ENCODE measurements at places on chromosomes 4 and X.

DNA sequence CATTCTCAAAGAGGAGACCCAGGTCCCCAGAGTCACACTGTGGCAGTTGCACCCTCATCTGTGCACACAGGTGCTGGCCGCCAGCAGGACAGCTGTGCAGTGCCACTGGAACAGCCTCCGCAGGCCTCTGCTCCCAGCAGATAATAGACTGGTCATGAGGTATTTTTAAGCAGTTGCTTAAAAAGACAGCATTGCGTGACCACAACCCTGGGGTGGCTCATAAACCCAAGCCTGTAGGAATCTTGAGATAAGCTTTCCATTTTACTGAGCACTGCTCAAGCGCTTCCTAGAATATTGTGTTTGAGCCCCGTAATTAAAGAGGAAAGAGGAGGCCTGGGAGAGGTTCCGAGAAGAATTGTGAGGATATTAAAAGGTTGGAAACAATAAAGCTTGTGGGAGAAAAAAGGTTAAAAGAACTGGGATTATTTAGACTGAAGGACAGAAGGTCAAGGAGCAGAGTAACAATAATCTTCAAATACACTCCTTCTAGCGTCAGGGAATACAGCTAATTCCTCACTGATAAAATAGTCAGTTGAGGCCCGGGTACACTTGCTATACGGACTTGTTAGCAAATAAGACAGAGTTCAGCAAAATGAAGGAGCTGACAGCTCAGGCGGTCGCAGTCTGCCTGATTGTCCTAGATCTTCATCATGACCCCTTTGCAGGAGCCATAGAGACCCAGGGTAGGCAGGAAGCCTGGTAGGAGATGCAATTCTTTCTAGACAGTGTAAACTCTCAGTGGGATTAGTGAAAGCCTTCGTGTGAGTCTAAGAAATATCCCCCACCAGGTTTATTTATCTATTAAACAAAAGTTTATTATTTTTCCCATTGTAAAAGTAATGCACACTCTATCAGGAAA is 86.2 kb upstream of the KIT start:
- no peak for DNase-seq

DNA sequence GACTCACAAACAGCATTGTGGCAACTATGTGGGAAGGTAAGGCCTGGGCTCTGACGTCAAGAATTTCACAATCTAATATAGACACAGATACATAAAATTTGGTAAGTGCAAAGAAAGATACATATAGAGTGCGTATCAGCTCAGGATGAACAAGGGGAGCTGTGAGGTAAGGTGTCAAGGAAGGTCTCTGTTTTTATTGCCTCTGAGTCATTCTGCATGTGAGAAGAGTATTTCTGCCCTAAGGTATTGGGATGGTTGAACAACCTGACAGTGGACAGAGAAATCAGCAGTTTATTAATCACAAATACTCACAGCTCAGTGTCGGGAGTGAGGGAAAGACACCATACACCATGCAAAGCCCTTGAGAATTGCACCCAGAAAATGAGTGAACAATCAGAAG is 89.8 kb downstream of the COMMD8 start:
- DNase-seq: no peak

- no peak for DNase-seq
These were observed 804.8 kb downstream of the ADGRL3 start for GRCh38 chr4:62004881-62005280.

- no peak for DNase-seq
These were observed 141.8 kb upstream of the MSX1 start for GRCh38 chr4:4717692-4718091.

DNA sequence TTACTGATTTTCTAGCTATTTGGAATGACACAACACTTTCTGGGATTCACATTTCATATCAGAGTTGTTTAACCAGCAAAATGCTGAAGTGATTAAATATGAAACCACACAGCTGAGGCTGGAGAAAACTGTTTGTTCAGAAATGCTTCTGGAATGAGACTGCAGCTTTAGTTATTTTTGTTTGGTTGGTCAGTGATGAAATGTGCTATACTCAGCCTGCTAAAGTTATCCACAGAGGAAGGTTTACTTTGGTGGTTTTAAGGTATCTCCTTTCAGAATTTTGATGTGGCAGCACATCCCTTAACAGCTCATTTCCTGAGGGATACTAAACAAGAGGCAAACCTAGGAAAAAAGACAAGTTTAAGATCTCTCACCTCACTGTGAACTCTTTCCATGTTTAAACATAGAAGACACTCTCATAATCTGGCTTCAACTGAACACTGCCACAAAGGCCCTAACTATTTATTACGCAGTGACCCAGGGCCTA is 106.6 kb upstream of the PDE5A start:
- no peak for DNase-seq

- DNase-seq: no peak
These were observed 659.8 kb downstream of the RAPGEF2 start for GRCh38 chr4:159762672-159763071.

DNA sequence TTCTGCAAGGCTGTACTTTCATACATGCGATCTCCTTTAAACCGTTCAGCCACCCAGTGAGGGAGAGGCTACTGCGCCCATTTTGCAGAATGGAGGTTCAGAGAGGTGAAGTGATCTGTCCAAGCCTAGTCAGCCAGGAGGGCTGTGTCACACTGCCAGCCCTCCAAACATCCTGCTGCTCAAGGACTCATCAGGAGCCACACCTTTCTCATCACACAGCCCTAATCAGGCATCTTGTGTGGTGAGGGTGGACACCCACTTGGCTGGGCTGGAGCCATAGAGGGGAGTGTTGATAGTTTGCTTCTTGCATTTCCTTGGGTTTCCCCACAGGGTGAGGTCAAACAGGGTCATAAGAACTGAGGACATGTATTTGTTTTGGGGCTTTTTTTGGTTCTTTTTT is 5.4 kb upstream of the CXCR3 start:
- DNase-seq: no peak

DNA sequence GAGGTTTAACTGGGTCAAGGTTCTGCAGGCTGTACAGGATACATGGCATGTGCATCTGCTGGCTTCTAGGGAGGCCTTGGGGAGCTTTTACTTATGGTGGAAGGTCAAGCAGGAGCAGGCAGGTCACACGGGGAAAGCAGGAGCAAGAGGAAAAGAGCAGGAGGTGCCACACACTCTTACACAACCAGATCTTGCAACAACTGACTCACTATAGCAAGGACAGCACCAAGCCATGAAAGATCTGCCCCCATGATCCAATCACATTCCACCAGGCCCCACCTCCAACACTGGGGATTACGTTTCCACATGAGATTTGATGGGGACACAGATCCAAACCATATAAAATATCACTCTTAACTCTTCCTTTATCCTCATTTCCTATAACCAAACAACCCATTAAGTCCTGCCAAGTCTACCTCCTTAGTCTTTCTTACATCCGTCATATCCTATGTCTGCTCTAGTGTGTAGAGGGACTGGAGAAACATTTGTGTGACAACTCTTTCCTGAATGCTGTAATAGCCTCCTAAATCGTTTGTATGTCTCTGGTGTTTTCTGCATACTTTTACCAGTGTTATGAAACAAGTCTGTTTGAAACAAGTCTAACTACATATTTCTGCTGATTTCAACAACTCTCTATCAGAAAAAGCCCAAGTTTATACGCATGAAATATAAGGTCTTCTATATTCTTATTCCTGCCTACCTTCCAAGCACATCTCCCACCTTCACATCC is 8.3 kb upstream of the RAP2C start:
- no peak for DNase-seq

DNA sequence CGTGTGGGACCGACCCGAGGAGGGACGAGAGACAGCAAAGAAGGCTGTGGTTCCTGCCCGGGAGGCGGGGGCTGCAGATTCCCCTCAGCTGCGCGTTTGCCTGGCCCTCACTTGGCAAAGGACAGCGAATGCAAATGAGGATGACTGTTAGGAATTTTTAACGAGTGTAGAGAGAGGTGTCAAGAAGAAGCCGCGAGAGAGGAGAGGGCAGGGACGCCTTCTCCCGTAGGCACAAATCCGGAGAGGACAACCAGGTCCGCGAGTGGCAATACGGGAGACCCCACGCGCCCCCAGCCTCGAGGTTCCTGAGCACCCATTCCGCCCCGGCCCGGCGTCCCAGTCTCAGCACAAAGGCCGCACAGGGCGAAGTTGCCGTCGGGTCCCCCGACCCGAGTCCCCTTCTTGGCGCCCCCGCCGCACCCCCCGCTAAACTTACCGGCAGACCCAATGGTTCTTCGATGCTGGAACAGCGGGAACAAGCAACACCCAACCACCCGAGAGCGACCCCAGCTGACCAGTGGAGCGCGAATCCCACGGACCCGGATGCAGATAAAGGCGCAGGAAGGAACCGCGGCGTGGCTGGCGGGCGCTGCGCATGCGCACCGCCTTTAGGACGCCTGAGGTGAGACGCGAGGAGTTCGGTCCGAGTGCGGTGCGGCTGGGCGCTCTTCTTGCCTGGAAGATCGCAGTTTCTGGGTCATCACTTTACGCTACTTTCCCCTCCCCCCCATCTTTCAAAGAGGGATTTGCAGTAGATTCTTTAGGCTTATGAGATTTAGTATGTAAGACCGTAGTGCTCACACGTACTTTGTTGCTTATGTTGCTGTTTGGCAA is at the start of gene GNPDA2:
GNPDA2 (minus strand) TSS at position 519 of the 834 bp plus-strand sequence. CDS start 4,349 bp downstream, outside the sequence.
- peak; percentile 86 for DNase-seq

GRCh38 chr4:114694770-114695169 is 96.2 kb downstream of the UGT8 start:
- DNase-seq: no peak

DNA sequence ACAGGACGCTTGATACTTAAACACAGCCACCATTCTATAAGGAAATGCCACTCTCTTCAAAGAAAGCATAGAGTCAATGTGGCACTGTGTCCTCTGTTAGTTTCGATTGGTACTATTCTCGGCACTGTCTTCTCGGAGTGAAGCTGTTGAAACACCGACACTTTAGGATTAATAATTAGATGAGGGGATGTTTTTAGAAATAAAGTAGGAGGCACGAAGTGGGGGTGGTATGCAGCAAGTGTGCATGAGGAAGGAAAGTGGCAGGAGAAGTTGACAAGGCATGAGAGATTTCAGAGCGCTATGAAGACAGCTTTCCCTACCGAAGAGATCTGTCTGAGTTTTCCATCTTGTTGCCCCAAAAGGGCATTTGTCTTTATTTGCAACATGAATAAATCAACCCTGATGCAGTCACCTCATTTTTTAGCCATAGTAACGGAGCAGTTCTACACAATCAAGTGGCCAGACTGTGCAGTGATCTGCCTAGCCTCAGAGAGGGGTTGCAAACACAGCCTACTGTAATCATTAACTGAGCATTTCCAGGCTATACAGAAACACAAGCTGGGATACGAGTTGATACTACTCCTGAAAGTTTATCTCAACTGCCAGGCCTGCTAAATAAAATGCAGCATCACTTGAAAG is 8.3 kb downstream of the GPRIN3 start:
- no peak for DNase-seq

DNA sequence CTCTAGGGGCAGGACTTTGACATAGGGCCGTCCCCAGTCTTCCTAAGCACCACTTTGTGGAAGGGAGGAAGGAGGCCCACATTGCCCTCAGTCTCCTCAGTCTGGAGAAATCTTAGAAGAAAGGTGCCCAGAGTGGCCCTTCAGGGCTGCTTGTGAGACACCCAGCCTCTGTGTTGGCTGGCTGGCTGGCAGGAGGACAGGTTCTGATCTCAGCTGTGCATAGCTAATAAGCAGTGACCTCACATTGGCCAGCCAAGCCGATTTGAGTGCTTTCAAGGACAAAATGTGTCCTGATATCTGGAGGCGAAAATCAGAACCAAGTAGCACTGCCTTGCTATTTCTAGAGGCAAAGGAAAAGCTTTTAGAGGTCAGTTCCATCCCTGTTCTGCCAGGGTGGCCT is 211.5 kb downstream of the BCOR start:
- no peak for DNase-seq

GRCh38 chr4:156983366-156983765 is 11.8 kb upstream of the PDGFC start:
- no peak for DNase-seq

DNA sequence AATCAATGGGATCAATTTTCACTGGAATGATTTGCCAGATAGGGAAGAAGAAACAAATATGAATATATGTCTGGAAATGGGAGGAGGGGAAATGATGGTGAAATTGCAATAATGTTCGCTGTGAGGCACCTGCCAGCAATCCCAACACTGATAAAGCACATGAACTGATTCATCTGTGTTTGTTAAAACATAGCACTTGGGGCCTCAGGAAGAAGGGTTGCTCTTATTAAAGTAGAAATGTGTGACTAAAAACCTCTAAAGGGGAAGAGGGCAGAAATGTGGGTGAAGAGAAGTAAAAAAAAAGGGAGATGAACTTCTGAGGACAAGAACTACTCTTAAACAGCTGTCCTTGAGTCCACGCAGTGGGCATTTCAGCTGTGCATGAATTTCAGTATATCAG is 101.4 kb downstream of the C4orf51 start:
- no peak for DNase-seq

- DNase-seq: no peak
These were observed 597.7 kb downstream of the MID1IP1 start for GRCh38 chrX:39398963-39399261.

- DNase-seq: no peak
These were observed 6.7 kb upstream of the RUFY3 start for GRCh38 chr4:70715097-70715496.

DNA sequence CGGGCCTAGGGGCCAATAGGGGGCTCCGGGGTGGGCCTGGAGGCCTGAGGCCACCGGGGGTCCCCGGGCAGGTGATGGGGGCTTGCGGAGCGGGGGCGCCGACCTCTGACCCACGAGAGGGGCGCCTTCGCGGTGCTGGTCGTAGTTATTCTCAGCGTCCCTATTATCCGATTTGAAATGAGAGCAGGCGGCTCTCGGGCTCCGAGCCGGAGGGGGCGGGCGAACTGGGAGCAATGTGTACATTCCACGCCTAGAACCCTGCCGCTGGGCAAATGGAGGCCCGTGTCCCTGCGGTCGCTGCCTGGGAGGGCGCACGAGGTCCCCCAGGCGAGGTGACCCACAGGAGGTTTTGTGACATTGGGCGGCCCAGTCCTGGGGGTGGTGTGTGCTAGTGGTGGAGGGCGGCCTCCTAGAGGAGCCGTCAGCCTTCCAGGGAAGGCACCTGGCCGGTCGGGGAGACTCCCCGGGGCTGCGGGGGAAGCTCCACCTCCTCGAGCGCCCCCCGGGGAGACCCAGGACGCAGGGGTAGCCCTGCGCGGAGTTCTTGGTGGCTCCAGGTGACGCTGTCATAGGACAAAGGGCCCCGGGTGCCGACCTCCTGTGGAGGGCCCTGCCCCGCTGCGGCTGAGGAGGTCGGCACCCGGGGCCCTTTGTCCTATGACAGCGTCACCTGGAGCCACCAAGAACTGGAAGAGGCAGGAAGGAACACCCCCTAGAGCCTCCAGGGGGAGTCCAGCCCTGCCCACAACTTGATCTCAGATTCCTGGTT is 102.6 kb upstream of the PRKX start:
- DNase-seq: peak; percentile 8

- no peak for DNase-seq
These were observed 61.6 kb upstream of the LIMCH1 start for GRCh38 chr4:41476310-41476885.

DNA sequence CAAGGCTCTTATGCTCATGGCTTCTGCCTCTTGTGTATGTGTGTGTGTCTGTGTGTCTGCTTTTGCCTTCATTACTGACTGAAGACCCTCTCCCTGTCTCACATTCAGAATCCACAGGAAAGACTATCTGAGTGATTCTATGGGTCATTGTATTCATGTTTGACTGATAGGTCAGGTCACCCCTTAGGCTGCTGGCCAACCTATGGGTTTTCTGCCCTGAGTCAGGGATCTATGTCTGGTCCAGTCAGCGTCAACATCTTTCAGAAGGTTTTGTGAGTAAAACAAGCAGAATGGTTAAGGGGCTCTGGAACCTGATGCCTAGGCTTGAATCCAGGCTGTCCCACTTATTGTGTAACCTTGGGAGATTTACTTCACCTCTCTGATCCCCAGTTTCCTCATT is 30.5 kb downstream of the NHSL2 start:
- no peak for DNase-seq

Measured in hypothalamus (tissue), 51 donors.